Aorta (tissue), 5 donors: ENCODE measurements at places on chromosomes 1 and 21.

- no peak for DNase-seq
Observed at GRCh38 chr1:84363019-84363418, 35.3 kb upstream of the DNASE2B start.

DNA sequence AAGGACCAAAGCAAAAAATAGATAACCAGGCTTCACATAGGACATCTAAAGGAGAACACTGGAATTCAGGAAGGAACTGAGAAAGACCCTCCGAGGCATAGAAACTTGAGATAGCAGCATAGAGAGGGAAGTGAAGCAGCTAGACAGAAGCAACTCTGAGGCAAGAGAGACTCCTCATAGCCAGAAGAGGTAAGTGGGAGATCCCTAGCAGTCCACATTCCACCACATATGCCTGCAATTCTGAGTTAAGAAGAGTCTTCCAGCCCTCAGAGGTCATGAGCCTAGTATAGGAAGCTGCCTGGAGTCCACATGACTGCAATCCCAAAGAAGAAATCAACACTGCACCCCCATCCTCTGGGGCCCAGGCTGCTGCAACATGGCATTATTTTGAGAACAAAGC lies 13.9 kb upstream of the FGGY start:
- DNase-seq, result no peak

DNA sequence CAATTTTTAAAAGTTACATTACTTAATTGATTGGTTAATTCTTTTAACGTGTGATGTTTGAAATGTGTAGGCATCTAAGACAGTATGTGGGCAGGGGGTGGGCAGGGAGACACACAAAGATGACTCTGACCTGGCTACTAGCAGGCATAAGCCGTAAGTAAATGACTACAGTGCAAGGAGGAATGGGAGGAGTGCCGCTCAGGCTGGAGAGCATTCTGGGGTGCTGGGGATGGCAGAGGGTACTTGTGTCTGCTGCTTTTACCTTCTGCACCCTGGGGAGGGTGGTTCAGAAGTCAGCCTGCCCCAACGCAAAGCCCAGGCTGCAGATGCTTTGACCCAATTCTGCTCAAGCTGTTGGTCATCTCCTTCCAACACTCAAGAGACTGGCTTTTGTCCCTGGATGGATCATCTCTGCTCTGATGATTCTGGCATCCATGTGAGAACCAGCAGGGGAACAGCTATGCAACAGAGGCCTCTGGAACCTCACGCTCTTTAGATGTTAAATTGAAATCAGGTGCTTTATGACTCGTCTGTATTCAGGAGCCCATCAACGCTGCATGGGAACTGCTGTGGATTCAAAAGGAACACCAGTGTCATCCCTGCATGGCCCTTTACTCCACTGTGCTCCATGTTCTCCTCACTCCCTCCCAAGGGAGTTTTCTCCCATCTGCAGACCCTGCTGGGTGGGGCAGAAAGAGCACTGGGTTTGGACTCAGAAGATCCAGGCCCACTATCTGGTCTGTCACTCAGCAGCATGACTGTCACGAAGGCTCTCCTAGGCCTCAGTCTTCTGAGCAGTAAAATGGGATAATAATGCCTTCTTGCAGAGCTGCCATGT lies 78.8 kb downstream of the FAM78B start:
- DNase-seq, result no peak

GRCh38 chr1:218739426-218739825 lies 394.3 kb downstream of the TGFB2 start:
- DNase-seq, result no peak

DNA sequence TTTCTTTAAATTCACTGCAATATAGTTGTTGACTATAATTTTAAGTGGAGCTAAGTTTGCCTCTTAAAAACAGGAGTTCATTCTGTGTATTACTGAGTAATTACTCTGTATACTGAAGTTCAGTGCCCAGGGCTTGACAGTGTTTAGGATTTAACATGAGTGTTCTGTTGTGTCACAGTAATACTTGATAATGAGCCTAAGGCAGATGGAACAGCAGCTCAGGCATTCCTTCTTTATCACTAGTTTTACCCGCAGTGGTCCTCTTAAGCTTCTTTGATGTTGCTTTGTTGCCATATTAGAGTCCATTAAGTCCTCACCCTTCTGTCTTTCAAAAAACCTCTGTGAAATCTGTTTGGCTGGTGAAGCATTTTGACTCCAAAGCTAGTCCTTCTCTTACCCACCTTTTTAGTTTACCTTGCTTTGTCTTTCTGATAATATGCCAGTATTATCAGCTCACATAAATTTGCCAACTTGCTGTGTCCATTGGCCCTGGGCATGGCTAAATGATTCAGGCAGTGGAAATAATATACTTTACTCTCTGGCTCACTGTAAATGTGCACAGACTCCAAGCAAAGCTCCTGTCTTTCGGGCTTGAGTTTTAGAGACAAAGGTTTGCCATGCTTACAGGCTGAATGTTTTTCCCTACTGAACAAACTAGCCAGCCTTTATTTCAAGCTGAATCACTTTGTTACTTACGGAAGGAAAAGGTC lies 17.7 kb downstream of the HIPK1 start:
- DNase-seq, result no peak

DNA sequence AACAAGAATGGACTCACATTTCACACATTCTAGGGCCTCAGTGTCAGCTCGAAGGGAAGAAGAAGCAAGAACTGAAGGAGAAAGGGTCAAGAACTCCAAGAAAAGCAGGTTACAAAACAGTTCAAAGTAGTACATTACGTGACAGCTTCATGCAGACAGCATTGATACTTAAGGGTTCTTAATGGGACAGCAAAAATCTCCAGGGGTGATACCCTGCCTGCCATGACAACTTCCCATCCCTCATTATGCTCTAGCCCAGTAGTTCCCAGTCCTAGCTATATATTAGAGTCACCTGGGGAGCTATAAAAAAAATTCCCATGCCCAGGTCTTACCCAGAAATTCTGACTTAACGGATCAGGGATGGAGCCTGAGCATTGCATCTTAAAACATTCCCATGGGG lies 51.2 kb upstream of the PROX1 start:
- no peak for DNase-seq

- no peak for DNase-seq
Observed at GRCh38 chr1:6172549-6172948, 7.6 kb downstream of the CHD5 start.

DNA sequence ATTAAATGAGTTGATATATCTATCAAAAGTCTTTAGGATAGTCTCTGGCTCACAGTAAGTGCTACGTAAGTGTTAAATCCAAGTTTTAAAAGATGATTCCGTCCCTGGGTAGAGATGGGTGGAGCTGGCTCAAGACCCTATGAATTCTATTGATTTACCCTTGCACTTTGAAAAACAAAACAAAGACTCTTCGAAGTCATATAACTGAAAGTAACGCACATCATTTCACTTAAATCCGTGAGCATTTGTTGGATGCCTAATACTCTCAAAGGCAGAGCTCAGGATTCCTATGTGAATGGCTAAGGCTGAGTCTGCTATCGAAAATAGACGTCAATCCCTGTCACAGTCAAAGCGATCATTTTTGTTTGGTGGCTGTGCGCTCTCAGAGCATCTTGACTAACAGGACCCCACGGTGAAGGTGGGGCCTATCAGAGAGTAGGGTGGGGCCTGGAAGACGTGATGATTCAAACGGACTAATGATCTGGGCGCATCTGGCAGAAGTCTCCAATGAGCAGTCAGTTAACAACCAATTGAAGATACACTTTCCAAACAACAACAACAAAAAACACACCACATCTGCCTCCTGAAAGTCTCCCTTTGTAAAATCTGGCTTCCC lies 1.2 kb upstream of the NUCKS1 start:
- no peak for DNase-seq

DNA sequence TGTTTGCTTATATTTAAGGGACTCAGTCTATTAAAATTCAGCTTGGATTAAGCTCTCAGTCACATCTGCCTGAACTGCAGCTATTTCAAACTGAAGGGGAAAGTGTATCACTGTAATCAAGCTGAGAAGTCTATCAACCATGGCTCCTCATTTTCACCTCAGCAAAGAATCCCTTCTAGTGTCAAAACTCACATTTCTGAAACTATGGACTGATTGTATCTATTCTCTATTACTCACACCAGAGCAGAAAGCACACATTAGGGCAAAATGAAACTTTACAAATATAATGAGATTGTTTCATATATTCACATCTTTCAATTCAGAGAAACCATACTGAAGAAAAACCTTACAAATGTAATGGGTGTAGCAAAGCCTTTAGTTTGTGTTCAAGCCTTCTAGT lies 14.6 kb upstream of the C1orf146 start:
- DNase-seq, result no peak

GRCh38 chr1:83905315-83905907 lies 93.5 kb downstream of the TTLL7 start:
- no peak for DNase-seq

DNA sequence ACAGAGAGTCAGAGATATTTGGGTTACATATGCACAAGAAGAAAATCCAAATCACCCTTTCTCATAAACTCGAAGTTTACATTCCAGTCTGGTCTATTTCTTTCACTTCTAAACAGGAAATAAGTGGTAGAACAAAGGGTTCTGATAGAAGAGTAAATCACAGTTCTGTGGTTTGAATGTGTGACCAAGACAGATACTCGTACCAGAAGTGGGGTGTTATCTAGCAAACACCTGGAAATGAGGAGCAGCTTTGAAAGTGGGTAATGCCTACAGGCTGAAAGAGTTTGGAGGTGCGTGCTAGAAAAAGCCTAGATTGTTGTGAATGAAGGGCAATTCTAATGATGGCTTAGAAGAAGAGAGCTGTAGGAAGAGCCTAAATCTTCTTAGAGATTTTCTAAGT lies 74.7 kb downstream of the FH start:
- DNase-seq, result no peak

- no peak for DNase-seq
Observed at GRCh38 chr21:17343055-17343454, 169.8 kb upstream of the CXADR start.

- DNase-seq, result no peak
Observed at GRCh38 chr1:201556841-201557571, 18.1 kb downstream of the NAV1 start.

DNA sequence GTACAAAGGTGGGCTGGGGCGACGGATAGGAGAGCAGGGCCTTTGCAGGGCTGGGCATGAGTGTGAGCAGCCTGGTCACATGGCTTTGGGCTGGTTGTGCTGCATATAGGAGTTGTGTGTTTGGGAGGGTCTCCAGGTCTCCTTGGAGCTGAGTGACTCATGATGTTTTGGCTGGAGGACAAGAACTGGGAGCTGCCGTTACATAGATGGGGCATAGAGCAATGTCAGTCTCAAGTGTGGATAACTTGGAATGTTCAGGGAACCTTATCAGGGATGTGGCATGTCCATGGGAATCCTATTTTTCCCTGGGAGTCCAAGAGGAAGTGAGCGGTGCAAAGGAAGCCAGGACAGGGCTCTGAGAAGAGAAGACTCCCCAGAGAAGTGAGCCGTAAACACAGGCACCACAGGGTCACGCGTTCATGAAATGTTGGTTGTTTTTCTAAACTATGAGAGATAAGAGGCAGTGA lies 136.4 kb upstream of the KCNE2 start:
- peak; percentile 56 for DNase-seq

- no peak for DNase-seq
Observed at GRCh38 chr1:85116856-85117255, 68.6 kb upstream of the MCOLN3 start.

DNA sequence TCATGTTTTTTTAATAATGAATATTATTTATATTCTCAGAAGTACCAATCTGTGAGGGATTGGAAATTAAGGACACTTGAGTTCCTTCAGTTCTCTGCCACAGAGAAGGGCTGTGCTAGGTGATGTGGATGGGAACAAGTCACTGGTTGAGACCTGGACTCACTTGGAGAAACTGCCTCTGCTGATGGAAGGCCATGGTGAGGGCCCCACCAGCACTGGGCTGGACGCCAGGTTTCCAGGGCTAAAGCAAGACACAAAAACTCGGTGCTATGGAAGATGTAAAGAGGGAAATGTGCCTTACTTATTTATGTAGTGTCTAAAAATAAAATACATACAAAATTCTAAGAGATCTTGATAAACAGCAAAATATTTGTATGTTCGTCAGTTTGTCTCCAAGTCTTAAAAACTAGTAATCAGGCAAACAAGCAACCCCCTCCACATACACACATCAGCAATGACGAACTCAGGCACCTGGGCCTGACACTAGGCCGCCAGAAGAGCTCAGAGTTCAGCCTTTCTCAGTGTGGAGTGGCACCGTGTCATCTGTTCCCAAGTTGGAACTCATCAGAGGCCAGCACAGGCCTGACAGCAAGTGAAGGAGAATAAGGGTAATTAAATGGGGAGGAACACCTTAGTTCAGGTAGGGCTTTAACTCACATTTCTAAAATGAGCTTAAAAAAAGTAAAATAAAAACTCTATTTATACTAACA lies 19.6 kb downstream of the SIPA1L2 start:
- no peak for DNase-seq

GRCh38 chr1:244536316-244536715 lies 75.2 kb downstream of the CATSPERE start:
- DNase-seq, result no peak

GRCh38 chr1:84742653-84743052 lies 52.4 kb upstream of the SSX2IP start:
- no peak for DNase-seq

DNA sequence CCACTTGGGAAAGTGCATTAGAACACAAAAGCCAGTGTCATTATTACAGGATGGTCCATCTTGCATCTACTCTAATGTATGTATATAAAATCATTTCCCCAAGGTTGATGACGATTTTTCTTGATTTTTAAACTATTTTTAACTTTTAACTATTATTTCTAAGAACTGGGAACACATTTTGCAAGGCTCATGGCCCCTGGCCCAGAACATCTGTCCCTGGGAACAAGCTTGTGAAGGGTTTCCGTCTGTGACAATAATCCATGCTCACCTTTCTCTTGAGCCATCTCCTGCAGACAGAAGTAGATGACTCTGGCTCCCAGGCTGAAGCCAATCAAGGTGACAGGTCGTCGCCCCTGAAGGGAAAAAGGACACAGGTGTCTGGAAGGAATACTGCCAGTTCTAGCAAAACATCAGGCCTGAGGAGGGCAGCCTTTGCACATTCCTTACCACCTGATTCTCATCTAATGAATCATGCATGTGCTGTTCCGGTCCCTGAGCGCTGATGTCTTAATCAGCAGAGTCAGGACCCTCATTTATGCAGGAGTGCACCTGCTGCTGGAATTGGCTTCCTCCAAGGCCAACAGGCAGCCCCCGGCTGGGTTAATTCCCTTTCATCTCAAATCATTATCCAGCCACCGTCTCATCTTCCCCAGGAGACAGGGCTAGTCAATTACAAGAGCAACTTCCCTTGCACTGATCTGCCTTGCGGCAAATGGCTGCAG lies 62.5 kb downstream of the TMCO4 start:
- no peak for DNase-seq

GRCh38 chr21:36646011-36646410 lies 52.9 kb upstream of the SIM2 start:
- DNase-seq, result no peak

DNA sequence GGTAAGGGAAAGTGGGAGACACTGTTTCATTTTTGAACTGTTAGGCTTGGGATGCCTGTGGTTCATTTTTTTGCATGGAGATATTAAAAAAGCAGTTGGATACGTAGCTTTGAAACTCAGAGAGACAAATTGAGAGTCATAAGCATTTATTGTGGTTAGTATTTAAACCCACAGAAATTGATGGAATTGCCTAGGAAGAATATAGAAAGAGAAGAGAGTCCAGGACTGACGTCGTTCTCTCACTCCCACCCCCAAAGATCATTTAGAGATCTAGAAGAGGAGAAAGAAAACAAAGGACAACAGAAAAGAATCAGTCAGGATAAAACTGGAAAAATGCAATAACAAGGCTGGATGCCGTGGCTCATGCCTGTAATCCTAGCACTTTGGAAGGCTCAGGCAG lies 73.2 kb upstream of the BMP8A start:
- DNase-seq, result no peak
